Stimulated activated CD8-positive, alpha-beta memory T cell treated with anti-CD3 and anti-CD28 coated beads, Interleukin-7, amount 100 ng/mL, for 1 hour (primary cell): ENCODE measurements at places on chromosomes 3 and 15.

DNA sequence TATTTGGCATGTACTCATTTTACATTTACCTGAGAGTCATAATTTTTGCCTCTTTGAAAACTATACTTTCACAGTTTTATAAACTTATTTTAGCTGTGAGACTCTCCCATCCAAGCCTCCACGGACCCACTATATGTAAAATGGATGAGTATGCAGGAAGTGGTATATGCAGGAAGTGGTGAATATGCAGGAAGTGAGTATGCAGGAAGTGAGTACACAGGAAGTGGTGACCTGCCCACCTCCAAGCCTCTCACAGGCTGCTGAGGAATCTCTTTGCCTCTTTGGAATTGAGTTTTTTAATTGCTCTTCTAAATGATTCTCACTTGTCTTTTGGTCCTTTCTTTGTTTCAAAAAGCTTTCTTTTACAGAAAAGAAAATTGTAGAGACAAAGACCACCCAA lies 85.2 kb downstream of the KBTBD8 start:
- DNase-seq, result no peak

DNA sequence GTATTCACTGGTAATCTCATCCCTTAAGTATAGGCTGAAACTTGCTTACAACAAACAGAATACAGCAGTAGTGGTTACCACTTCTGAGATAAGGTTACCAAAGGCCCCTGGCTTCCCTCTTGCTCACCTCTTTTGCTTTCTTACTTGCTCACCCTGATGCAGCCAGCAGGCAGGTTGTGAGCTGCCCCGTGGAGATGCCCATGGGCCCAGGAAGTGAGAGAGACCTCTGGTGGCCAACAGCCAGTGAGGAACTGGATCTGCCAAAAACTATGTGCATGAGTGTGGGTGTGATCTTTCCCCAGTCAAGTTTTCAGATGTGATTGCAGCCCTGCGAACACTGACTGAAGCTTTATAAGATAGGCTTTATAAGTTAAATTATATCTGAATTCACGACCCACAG lies 48.7 kb downstream of the NMNAT3 start:
- DNase-seq, result no peak

GRCh38 chr3:126477061-126477380 lies 1.3 kb upstream of the ZXDC start:
- DNase-seq, result no peak

- DNase-seq, result no peak
Measured at GRCh38 chr3:151962352-151962751, 88.9 kb downstream of the SUCNR1 start.

DNA sequence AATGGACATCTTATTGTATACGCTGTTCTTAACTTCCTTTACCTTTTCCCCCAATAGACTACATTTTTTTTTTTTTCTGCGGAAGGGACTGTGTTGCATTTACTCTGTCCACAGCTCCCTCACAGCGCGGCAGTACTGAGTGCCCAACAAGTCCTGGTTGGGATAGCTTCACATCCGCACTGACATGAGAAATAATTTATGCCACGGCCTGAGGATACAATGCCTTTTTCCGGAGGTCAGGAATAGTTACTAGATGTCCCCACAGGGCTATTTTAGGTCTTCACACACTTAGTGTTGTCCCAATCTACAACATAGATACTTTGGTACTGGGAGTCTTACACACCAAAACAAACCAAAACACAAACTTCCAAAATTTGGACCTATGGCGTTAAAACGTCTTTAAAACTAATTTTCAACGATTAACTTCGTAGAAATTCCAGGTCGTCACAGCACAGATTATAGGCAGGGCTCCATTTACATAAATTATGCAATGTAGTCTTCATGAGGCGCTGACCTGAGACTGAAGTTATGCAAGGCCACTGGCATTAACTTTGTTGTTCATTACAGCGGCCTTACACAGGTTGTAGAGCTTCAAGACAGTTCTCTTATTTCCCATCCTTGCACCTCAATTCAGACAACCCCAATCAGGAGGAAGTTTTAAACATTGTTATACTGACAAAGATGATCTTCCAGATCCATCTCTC lies 989 bp upstream of the PPIB start:
- DNase-seq, result no peak

DNA sequence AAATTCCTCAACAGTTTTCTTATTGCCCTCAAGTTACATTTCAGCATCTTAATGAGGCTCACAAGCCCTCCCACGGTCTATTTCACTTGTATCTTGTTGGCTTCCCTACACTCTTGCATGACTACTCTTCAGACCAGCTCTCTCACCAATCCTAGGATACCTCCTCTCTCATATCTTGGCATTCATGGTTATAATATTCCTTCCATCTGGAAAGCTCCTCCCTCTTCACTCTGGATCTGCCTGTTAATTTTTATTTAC lies 8.5 kb upstream of the CCDC80 start:
- DNase-seq, result no peak

DNA sequence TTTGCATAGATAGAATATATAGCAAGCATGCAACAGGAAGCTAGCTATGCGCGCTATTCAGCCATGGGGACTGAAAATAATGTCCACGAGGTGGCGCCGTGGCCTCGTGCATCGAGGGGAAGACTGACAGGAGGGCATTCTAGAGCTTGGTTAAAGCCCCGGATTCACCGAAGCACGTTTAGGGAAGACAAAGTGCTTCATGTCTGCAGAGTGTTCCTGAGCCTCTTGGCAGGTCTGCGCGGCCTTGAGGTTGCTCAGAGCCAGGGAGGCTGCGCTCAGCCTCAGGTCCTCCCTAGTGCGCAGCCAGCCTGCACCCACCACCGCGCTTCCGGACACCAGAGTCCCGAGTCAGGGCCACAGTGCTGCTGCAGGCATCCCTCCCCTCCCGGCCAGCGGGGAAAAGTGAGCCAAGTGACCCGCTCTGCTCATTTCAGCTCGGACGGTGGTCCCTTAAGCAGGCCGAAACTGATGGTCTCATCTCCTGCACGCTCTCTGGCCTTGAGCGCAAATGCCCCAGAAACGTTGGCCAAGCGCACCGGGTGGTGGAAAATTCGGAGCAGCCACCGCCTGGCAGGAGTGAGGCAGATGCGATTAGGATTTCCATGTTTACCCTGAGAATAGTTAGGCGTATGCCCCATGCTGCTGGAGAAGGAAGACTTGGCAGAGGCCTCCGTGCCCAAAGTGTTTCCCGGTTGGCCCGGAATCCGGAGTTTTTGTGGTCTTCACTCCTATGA lies 24.8 kb downstream of the GABRA5 start:
- no peak for DNase-seq

GRCh38 chr3:185667574-185667973 lies 81.5 kb downstream of the SENP2 start:
- DNase-seq, result no peak

DNA sequence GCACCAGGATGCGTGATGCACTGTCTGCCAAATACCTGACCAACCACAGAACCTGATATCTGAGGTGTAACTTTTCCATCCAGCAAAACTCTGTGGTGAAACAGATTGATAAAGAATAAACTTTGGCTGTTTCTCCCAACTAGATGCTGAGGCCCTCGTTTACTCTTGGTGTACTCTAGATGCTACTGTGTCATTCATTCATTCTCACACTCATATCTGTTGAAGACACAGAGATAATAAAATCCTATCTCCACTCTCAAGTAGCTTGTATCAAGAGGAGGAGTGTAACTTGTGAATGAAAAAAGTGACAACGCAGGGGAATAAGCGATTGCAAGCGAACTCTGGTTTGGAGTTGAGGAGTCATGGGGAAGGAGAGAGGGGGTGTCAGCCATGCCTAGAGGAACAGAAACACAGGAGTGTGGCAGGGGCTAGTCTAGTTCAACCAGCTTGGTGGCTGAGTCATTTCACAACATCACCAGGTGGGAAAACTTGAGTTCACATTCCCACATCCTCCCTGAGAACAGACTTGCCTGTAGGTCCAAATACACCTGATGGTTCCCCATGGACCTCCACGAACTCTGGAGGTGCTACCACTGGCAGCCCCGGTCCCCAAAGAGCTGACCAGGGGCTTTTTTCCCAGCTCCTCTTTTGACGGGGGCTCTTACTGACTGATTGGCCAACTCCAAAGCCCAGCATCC lies 73.3 kb upstream of the SNRK start:
- DNase-seq, result no peak

- DNase-seq, result no peak
Measured at GRCh38 chr3:183774631-183775030, 50.7 kb downstream of the MAP6D1 start.

- no peak for DNase-seq
Measured at GRCh38 chr3:136604961-136605360, 147.2 kb downstream of the STAG1 start.

DNA sequence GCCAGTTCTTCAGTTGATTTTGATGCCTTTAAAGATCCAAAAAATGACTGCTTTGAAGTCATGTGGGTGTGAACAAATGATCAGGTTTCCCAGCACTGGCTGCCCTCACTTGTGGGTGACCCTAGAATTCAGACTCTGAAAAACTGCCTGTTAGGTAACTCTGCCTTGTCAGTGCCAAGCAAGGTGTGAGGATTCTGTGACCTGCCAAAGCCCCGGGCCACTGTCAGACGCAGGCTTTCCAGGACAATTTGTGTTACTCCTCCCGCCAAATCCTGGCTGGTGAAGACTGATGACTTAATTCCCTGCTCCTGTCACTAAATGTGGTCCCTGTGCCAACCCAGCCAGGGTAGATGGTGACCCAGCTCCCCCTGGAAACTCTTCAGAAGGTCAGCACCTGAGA lies 99.2 kb upstream of the PSMD6 start:
- DNase-seq, result no peak

DNA sequence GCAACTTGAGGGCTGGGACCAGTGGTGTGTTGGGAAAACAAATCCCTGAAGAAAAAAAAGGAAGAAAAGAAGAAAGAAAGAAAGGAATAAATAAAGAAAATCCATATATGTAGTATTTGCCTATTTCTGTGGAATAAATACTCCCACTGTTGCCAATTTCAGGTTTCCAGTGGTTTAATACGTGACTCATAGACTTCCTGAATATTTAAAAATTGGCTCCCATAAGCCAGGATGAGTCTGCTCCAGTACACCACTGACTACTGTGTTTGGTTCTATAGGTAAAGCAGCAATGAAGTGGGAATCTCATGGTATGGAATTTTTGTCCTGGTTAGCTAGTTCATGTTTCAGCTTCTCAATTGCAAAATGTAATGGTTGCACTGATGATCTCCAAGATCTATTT lies 31.6 kb downstream of the PYDC2 start:
- DNase-seq, result no peak

- no peak for DNase-seq
Measured at GRCh38 chr3:25097023-25097422, 331.0 kb upstream of the RARB start.

DNA sequence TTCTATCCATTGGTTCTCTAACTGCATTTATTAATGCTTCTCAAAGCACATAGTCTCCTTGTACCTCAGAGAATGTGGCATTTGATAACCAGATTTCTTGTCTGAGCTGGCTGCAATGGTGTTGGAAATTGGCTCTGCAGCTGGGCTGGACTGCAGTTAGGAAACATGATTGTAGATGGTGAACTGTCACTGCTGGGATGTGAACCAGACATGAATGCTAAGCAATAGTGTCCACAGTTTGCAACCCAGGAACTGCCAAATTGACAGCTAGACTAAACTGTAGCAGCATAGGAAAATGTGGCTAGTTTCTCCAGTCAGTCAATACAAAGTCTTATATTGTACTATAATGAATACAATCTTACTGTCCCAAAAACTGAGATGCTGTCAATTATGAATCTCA lies 656.6 kb upstream of the GOLIM4 start:
- DNase-seq, result no peak

DNA sequence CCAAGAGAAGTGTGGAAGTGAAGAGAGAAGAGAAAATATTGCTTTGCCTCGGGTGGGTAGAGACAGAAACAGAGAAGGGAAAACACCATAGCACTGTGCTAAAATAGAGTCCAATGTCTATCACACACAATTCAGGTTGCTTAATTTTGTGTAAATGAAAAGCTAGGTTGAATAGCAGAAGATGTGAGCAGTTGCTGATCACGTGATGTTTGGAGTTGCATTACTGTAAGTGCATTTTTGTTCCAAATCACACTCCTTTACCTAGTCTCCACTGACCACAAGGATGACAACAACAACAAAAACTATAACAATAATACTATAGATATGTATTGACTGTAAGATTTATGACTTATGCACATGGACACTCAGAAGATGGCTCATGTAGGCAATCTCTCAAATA lies 683.2 kb downstream of the AGBL1 start:
- DNase-seq, result no peak

- DNase-seq, result no peak
Measured at GRCh38 chr3:60158035-60158434, 1093.2 kb downstream of the FHIT start.

DNA sequence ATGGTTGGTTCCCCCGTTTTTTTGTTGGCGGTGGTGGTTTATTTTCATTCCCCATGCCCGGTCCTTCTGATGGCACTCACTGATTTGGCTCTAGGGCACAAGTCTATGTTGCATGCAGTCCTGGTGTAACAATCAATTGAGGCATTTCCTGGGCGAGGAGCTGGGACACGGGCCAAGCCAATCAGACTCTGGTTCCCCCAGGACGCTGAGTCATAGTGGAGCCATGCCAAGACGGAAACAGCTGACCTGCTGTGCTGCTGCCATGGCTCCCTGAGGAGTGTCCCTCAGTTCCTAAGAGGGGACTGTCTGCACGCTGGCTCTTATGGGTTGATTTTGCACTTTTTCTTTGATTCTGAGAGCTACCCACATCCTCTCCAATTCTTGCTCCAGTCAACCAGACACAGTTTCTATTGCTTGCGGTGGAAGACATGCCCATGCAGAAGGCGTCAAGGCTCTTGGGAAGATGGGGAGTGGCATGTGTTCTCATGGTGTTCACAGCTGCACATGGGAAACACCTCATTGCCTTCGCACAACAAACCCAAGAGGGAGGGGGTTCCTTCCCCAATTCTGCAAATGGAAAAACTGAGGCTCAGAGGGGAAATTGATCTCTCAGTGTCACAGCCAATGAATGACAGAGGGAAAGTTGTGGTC lies 28.3 kb upstream of the ALDH1L1 start:
- no peak for DNase-seq

- DNase-seq, result no peak
Measured at GRCh38 chr3:25489858-25490593, 62.0 kb downstream of the RARB start.

- DNase-seq, result no peak
Measured at GRCh38 chr3:136414476-136414875, 164.3 kb downstream of the PCCB start.

DNA sequence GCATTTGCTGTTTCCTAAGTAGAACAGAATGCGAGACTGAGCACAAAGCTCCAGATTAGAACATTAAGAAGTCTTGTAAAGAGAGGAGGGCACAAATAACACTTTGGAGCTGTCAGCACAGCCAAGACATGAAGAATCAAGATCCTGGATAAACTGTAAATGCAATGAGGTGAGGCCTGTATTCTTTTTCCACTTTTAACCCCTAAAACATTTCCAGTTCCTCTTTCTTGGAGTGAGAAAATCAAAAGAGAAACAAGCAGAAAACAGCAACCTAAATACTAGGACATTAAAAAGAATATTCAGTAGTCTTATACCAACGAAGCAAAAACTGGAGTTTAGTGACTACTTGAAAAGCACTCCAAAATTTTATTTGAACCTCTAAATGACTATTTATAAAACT lies 204.3 kb downstream of the ZBTB20 start:
- DNase-seq, result no peak

- DNase-seq, result no peak
Measured at GRCh38 chr15:47750030-47750739, 32.9 kb downstream of the SEMA6D start.
